Cardiac muscle cell (in vitro differentiated cells and primary cell): ENCODE measurements at places on chromosomes 6 and 20.

GRCh38 chr6:132261354-132261753, 139.9 kb downstream of the MOXD1 start:
- DNase-seq, result no peak

DNA sequence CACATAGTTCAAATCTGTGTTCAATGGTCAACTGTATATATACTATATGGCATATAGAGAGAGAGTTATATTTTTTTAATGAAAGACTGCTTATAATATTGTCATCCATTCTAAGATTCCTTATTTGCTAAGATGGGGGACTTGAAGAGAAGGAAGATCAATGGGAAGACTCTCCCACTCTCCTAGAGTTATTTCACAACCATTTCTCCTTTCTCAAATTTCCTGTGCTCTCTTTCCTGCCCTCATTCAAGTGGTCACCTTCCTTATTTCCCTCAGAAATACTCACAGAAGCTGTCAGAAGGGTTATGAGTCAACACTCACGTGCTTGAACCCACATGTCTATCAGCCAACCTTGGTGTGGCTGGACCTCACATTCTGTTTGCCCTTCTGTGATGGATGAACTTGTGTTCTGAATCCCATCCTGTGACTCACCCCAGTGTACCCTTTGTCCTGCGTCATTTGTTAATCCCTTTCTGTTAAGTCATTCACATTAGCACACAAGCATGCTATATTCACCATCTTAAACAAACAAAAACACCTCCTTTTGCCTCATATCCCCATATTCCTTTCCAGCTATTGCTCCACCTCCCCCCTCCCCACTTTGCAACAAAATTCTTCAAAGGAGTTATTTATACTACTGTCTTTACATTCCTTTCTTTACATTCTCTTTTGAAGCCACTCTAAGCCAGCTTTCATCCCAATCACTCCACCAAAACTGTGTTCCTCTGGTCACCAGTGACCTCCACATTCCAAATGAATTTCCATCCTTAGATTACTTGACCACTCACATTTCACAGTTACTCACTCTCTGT, 279.3 kb upstream of the TCF21 start:
- DNase-seq, result no peak

GRCh38 chr20:46963758-46964617, 69.3 kb downstream of the EYA2 start:
- no peak for DNase-seq

GRCh38 chr6:29815118-29815750, 12.4 kb upstream of the HLA-G start:
- no peak for DNase-seq

GRCh38 chr6:142367501-142368018, 65.8 kb downstream of the ADGRG6 start:
- DNase-seq, result no peak

DNA sequence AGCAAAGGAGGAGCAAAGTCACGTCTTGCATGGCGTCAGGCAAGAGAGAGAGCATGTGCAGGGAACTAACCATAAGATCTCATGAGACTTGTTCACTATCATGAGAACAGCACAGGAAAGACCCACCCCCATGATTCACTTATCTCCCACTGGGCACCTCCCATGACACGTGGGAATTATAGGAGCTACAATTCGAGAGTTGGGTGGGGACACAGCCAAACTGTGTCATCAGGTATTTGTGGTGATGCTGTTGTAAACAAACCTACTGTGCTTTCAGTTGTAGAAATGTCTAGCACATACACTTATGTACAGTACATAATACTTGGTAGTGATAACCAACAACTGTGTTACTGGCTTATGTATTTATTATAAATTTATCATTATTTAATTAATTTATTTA, 128.3 kb downstream of the UTRN start:
- no peak for DNase-seq

DNA sequence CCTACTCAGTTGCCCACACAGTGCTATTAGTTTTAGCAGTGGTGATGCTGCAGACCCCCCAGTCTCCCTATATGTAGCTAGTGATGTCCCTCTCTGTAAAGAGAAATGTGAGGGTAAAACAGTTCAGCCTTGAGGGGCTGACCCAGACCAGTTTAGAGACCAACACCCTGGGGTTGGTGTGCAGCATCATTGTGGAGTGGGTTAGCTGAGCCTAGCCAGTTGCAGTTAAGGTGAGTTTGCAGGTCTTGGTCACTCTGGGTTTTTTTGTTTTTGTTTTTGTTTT, 401 bp upstream of the B3GALT4 start:
- DNase-seq, result no peak
